AG10803 (cell line): ENCODE measurements at places on chromosomes 4 and X.

- DNase-seq, result peak; percentile 75
Observed at GRCh38 chr4:177235026-177235425, 74.6 kb upstream of the NEIL3 start.

- DNase-seq, result no peak
Observed at GRCh38 chr4:120994521-120994920, 72.0 kb upstream of the PRDM5 start.

- no peak for DNase-seq
Observed at GRCh38 chr4:20883231-20883630, 183.0 kb downstream of the PACRGL start.

- peak; percentile 9 for DNase-seq
Observed at GRCh38 chr4:108168671-108169523, at the start of gene LEF1. Gene LEF1, minus strand, starts transcription at chr4:108168932. Its CDS starts 1,165 bp downstream, at chr4:108167767.

DNA sequence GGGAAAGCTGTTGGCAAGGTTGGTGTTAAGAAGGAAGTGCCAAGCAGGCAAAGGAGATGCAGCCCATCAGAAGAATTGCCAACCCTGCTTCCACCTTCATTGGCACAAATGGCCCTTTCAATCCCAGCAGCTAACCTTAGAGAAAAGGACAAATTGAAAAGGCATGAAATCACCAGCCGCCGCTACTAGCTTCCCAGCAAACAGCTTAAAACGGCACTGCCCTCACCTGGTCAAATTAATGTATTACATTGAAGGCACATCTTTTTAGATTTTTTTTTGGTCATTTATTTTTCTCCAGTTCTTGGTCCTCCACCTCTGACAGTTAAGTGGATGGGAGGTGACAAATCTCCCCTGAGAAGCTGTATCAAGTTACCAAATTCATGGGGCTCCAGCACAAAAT, 51.0 kb upstream of the NHSL2 start:
- DNase-seq, result peak; percentile 36

DNA sequence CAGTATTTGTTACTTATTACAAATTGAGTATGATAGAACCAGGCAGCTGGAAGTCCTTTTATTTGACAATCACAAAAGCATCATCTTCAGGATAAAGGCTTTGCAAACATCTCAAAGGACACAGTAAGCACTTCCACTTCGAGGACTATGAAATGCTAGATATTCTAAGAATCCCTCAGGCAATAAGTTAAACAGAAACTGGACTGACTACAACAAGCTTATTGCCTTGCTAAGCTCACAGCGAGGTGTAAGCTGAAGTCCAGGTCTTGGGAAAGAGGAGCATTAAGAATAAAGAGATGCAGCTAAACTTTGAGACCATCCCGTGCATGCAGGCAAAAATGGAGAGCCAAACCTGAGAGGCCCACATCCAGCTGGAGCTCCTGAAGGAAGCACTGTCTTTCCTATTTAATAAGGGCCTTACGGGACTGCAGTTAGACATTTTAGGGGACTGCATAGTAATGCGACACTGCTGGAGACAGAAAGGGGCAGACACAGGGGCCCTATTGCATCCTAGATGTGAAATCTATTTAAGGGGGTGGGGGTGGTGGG, 38.7 kb downstream of the DCHS2 start:
- DNase-seq, result no peak

DNA sequence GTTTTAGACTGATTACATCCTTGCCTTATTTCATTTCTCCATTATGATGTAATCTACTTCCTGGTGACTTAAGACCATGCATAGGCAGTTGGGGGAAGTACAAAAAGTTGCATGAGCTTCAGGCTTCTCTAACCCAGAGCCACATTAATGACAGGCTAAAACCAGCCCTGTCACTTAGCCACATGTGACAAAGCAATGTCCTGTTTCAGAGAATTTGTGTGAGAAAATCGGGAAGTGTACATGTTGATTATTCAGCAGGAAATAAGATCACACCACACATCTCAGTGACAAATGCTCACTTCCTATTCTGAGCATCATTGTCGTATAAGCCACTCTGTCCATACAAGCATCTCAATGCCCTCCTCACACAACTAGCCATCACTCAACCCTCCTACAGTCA, 98.5 kb upstream of the MAGEB16 start:
- DNase-seq, result no peak

- DNase-seq, result peak; percentile 46
Observed at GRCh38 chr4:51943221-51943620, 76.9 kb downstream of the LRRC66 start.

GRCh38 chr4:142840516-142841123, 5.5 kb downstream of the INPP4B start:
- DNase-seq, result peak; percentile 53

- DNase-seq, result peak; percentile 14
Observed at GRCh38 chr4:141124224-141124623, 9.0 kb downstream of the RNF150 start.

DNA sequence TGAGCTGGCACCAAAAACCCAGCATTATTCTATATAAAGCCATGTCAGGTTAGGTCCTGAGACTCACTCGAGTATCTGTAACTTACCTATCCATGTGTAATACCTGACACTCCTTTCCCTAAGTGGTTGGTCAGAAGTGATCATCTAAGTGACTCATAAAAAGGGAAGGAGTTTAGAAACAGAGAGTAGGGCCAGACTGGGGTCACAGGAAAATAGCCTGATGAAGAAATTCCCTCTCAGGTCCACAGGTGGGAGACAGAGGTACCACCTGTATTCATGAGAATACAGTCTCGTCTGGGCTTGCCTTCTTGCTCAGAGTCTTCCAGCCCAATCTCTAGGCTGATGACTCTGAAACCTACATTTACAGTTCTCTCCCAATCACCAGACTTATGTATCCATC, 161.8 kb upstream of the MAP3K15 start:
- no peak for DNase-seq

GRCh38 chr4:81756973-81757372, 285.3 kb upstream of the RASGEF1B start:
- no peak for DNase-seq

GRCh38 chr4:15182600-15183220, 180.4 kb downstream of the CPEB2 start:
- no peak for DNase-seq
